ENCODE measurements at places on chromosomes 7 and 10.

- peaks cover 3% of the 10 kb centered on the region for H3K36me3 ChIP-seq
- no peak overlapping the region for H3K4me3 ChIP-seq
- no peaks in the 10 kb centered on the region for H3K4me1 ChIP-seq
- no peak overlapping the region for H3K27ac ChIP-seq
These were observed 66.2 kb downstream of the FAM53B start for GRCh38 chr10:124677749-124678556.

DNA sequence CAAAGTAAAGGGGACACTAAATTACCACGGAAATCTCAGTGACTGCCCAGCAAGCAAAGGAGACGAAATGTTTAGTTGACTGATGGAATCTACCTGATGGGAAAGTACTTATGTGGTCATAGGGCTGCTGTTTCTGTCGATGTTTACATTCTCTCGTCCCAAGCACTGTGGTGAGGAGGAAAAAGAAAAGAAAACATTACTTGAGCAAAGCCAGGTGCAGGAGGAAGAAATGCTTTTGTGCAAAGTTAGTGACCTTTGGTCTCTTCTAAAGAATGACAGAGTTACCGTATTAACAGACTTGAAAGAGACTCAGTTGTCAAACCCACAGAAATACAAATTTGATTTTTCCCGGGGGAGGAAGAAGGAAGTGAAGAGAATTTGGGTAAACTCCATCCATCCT, 43.3 kb upstream of the FMC1 start:
- H3K36me3 ChIP-seq: no peaks in the 10 kb centered on the region
- H3K4me3 ChIP-seq: no peak overlapping the region
- DNase-seq: no peak

DNA sequence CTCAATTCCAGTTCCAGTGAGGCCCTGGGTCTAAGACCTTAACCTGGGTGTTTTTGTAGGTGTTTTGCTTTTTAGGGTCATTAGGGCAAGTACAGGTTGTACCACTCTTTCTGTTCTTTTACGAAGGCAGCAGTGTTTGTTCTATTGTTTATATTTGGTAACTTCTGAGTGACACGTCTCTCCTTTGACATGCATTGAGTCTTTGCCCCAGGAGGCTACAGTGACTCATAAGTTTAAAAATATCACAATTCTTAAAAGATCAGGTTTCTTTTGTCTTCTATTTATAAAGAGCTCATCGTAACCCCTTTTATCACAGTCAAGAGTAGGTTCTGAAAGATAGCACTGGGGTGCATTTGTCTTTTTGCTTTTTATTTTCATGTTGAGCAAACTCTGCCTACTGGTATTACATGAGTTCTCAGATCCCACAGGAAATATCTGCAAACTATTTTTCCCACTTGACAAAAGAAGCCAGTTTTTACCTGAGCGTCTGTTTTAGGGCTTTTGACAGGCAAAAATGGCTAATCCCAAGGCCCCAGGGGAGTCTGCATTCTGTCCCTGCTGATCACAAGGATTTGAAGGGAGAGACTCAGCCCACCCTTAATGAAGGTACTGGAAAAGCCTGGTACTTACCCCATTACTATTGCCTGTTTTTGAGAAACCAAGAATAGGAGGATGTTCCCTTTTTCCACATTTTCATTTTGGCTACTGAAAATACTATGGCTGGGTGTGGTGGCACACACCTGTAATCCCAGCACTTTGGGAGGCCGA, 7.9 kb downstream of the NUDT13 start:
- H3K27me3 ChIP-seq: no peaks in the 10 kb centered on the region
- peak overlapping the region; percentile 80 for H3K27ac ChIP-seq
- H3K4me3 ChIP-seq: peak overlapping the region; percentile 44
- DNase-seq: peak; percentile 59
- H3K4me1 ChIP-seq: peaks cover 15% of the 10 kb centered on the region

GRCh38 chr10:25725917-25726716, 207.9 kb upstream of the MYO3A start:
- peak; percentile 35 for DNase-seq
- H3K27me3 ChIP-seq: peaks cover 19% of the 10 kb centered on the region
- no peaks in the 10 kb centered on the region for H3K36me3 ChIP-seq
- no peak overlapping the region for H3K27ac ChIP-seq
- H3K4me3 ChIP-seq: no peak overlapping the region

DNA sequence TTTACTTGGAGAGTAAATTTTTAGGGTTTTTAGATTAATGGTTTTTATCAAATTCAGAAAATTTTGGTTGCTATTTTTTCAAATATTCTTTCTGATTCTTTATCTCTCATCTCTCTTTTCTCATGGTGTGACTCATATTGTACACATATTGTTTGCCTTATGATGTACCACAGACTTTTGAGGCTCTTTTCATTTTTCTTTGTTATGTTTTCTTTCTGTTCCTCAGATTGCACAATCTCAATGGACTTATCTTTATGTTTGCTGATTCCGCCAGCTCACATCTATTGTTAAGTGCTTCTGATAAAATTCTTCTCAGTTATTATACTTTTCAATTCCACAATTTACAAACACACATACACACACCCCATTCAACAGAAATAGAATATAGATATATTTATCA, 168.2 kb upstream of the IGFBP3 start:
- no peak overlapping the region for H3K27ac ChIP-seq
- H3K36me3 ChIP-seq: no peaks in the 10 kb centered on the region
- H3K27me3 ChIP-seq: no peaks in the 10 kb centered on the region
- DNase-seq: no peak
- H3K4me1 ChIP-seq: no peaks in the 10 kb centered on the region

- no peak for DNase-seq
- no peaks in the 10 kb centered on the region for H3K36me3 ChIP-seq
- H3K27ac ChIP-seq: peak overlapping the region; percentile 94
- peaks cover 13% of the 10 kb centered on the region for H3K4me1 ChIP-seq
- H3K27me3 ChIP-seq: no peaks in the 10 kb centered on the region
These were observed 1.4 kb downstream of the FBXW4 start for GRCh38 chr10:101693651-101693977.

GRCh38 chr10:10663622-10664021, 354.1 kb upstream of the CELF2 start:
- no peaks in the 10 kb centered on the region for H3K27me3 ChIP-seq
- H3K36me3 ChIP-seq: no peaks in the 10 kb centered on the region
- no peak for DNase-seq
- H3K4me1 ChIP-seq: no peaks in the 10 kb centered on the region
- no peak overlapping the region for H3K27ac ChIP-seq
- H3K4me3 ChIP-seq: no peak overlapping the region

DNA sequence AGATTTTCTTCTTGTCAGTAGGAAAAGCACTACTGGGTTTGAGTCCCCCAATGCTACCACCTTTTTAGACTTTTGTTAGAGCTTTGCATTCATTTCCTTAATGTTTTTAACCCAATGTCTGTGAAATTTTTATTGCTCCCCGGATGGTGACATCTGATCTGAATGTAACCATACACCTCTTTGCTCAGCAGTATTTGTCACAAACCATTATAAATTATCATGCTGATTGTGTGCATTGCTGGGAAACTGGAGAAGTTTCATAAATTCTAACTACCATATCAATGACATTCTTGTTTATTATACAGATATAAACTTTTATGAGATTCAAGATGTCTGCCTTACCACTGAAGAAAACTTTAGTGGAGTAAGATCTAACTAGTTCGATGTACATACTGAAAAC, 8.5 kb downstream of the NRP1 start:
- H3K27ac ChIP-seq: no peak overlapping the region
- no peaks in the 10 kb centered on the region for H3K4me1 ChIP-seq
- H3K4me3 ChIP-seq: no peak overlapping the region
- H3K27me3 ChIP-seq: no peaks in the 10 kb centered on the region

DNA sequence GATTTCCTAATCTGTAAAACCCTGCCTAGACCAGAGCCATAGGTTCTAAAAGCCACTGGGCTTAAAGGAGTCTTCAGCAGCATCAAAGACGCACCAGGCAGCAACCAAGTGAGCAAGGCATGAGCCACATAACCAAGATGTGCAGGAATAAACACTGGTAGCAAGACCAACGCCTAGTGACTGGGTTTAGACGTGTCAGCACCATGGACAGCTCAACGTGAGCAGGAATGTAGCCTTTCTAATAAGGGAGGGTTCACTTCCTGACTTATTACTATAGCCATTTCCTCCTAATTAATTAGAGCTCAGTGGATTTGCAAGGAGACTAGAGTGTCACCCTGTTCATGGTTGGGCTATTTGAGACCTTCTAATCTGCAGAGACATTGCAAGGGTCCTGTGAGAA, 223.7 kb downstream of the LHFPL3 start:
- H3K4me1 ChIP-seq: no peaks in the 10 kb centered on the region
- peak; percentile 2 for DNase-seq
- H3K27ac ChIP-seq: no peak overlapping the region
- no peaks in the 10 kb centered on the region for H3K36me3 ChIP-seq
